DMS 273 treated with DMSO at 0.1 percent for 48 hours (cell line): ENCODE measurements at places on chromosomes 7 and 10.

DNA sequence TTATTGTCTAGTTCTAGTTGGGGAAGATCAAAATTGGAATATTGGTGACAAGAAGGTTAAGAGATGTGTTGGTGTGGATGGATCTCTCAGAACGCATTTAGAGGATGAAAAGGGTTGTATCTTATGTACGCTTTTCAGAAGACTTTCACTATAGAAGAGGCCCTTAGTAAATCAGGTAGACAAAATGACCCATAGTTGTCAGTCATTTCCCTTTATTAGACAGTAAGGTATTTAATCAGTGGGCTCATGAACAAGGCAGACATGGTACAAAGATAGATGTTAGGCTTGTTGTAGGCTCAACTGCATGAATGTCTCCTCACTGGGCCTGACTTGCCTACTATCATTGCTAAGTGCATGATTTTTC, 359.2 kb downstream of the PHF14 start:
- no peak for DNase-seq

- DNase-seq, result no peak
Measured at GRCh38 chr10:99895867-99896266, 113.4 kb downstream of the ABCC2 start.

DNA sequence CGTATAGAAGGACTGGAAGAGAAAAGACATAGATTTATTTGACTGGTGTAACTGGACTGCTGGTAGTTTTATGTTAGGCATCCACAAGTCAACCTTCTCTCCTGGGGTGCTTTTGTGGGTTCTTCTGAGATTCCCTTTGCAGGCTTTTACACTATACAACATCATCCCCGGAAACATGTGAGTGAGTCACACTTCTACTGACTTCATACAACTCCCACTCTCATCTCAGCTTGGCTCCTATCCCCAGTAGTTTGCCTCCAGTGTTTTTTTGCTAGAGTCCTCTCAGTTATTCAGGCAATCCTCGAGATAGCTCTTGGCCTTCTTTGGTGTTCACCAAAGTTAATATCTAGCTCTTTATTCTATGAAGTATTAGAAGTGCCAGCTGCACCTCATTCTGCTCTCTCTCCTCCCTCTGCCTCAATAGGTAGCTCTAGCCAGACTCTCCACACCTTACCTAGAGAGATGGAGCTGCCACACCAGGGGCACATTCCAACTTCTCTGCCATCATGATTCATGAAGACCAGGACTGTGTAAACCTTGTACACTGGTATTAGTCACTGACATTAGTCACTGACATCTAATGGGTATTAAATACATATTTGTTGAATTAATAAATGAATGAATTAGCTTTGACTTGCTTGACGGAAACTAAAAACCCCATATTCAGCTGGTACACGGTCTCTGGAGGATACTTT, 281.9 kb downstream of the PPP1R3A start:
- DNase-seq, result no peak

- DNase-seq, result no peak
Measured at GRCh38 chr10:34736976-34737771, 77.9 kb downstream of the PARD3 start.

- DNase-seq, result no peak
Measured at GRCh38 chr7:157585113-157585861, 248.5 kb downstream of the DNAJB6 start.

DNA sequence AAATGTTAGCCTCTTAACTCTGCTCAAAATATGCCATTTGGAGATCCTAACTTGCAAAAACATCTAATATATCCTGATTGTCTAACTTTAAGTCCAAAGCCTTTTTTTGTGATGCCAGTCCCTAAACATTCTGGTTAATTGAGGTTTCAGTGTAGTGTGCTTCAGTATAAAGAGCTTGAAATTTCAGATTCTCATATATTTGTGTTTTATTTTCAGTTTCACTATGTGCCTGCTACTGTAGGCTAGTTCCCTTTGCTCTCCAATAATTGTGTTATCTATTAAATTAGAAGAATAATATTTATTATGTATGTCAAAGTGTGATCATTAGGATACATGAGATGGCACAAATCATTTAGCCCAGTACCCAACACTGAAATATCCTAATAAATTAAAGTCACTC, 1361.2 kb downstream of the XPNPEP1 start:
- no peak for DNase-seq

DNA sequence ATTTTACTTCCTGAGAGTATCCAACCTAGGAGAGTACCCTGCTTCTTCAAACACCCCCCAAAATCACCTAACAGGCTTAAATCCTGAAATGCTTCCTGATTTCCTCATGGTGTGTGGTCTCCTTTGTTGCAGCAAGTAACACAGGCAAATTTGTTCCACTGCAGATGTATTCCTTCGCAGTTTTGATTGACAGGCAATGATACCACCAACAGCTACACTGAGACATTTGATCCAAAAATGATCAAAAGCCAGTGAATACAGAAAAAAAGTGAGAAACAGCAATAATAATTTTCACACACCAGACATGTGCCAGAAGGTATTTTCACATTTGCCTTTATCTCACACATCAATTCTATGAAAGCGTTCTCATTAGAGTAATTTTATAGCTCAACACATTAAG, 95.9 kb downstream of the HERPUD2 start:
- no peak for DNase-seq

DNA sequence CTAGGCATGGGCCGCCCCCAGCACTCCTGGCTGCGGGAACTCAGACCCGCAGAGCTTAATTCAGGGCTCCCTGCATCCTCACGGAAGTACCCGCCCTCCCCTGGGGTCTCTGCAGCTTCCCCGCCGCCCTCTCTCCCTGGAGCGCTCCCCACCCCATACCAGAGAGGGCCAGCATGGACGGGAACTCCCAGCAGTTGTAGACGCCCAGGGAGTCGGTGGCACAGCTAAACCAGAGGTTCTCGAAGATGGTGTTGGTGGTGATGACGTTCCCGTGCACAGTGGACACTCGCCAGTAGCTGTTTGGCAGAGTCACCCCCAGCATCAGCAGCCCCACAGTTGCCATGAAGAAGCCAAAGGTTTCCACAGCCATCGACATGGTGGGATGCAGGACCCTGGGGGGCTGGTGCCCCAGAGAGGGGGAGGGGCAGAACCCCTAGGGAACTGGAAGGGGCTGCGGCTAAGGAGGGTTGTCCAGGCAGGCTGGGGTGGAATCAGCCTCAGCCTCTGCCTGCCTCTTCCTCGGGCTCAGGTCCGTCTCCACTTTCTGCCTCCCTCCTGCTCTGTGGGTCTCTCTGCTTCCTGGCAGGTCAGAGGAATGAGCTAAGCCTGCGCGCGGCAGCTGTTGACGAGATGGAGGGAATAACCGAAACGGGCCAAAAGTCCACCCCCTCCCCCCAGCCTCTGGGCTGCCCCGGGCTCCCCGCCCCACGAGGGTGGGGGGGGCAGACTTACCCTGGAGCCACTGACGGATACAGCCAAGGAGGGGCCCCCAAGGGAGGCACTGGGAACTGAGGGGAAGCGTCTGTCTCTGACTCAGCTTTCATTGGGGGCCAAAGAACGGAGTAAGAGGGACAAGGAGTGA, at the start of gene CLDN15:
Gene CLDN15, minus strand, starts transcription at position 597 of the 862 bp plus-strand sequence. Its CDS starts 221 bp downstream, at position 376.
- no peak for DNase-seq

- DNase-seq, result no peak
Measured at GRCh38 chr7:37211097-37211880, 237.4 kb downstream of the ELMO1 start.

- DNase-seq, result no peak
Measured at GRCh38 chr7:80128918-80129317, 5.7 kb upstream of the GNAI1 start.

DNA sequence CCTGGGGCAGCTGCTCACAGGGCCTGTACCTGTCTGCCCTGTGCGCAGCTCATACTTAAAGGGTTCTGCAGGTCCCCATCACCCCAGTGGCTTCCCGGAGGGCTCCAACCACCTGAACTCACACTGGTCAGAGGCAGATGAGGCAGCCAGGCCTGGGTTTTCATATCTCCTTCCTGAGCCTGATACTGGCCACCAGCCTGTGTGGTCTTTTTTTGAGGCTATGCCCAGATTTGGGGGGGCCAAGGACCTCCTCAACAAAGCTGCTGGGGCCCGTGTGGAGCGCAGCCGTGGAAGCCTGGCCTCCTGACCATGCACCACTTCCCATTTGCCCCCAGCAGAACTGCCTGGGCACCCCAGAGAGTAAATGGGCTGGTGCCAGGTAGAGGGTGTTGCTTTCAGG, 25.7 kb downstream of the PNLIPRP2 start:
- DNase-seq, result no peak

DNA sequence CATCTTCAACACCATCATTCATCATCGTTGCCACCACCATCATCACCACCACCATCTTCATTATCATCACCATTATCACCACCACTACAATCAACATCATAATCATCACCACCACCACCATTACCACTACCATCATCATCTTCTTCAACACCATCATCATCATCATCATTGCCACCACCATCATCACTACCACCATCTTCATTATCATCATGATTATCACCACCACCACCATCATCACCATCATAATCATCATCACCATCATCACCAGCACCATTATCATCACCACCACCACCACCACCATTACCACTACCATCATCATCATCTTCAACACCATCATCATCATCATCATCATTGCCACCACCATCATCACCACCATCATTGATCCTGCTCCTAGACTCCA, 112.7 kb downstream of the OAT start:
- no peak for DNase-seq

DNA sequence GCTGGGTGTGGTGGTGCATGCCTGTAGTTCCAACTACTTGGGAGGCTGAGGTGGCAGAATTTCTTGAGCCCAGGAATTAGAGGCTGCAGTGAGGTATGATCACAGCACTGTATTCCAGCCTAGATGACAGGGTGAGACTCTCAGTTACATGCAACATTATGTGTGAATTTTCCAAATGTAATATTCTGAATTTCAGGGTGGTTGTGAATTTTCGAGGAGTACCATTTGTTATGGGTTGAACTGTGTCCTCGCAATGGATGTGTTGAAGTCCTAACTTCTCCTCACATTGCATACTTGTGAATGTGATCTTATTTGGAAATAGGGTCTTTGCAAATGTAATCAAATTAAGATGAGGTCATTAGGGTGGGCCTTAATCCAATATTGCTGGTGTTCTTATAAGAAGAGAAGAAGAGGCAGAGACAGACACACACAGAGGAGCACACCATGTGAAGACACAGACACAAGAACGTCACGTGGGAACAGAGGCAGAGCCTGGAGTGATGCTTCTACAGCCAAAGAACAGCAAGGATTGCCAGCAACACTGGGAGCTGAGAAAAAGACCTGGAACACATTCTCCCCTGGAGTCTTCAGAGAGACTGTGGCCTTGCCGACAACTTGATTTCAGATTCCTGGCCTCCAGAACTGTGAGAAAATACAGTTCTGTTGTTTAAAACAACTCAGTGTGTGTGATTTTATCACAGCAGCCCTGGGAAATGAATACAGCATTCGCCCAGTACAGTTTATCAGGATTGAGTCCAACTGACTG, 91.9 kb downstream of the ZNF783 start:
- no peak for DNase-seq

DNA sequence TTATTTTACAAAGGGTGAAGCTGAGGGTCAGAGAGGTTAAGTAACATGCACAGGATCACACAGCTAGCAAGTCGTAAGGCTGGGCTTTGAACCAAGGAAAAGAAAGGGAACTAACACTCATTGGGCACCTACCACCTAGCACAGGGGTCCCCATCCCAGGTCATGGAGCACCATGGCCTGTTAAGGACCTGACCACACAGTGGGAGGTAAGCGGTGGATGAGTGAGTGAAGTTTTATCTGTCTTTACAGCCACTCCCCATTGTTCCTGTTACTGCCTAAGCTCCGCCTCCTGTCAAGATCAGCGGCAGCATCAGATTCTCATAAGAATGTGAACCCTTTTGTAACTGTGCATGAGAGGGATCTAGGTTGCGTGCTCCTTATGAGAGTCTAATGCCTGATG, 222.8 kb downstream of the RAB11FIP2 start:
- DNase-seq, result no peak

- DNase-seq, result no peak
Measured at GRCh38 chr7:129375141-129375938, 58.9 kb upstream of the STRIP2 start.

DNA sequence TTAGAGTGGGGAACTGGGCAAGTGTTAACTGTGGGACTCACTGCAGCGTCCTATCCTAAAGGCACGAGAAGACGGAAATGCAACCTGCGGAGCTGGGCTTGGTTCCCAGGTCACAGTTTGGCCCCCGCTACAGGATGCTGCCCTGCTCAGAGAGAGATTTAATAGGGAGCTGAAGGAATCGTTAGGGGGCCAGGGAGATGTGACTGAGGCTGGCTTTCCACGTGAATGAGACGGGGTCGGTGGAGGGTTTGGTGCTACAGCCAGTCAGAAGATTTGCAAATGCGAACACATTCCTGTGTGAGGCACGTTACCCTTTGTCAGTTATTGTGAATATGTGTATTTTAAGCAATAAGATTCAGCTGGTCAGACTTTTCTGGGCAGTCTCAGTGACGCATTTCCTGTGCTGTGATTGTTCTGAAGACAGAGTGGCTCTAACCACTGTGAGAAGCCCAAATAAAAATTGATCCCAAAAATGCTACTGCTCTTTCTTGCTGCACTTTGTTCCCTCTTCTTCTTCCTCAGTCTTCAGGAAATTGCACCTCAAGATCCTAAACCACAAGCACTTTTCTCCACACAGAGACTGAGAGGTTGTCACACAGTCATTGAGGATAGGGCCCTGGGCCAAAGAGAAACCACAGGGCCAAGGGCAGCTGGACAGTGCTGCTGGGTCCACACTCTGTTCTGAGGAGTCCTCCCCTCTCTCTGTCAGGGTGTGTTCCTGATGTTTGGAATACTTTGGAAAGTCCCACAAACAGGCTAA, 21.2 kb downstream of the CYP17A1 start:
- DNase-seq, result no peak

- no peak for DNase-seq
Measured at GRCh38 chr10:114012650-114013049, 31.0 kb upstream of the ADRB1 start.

DNA sequence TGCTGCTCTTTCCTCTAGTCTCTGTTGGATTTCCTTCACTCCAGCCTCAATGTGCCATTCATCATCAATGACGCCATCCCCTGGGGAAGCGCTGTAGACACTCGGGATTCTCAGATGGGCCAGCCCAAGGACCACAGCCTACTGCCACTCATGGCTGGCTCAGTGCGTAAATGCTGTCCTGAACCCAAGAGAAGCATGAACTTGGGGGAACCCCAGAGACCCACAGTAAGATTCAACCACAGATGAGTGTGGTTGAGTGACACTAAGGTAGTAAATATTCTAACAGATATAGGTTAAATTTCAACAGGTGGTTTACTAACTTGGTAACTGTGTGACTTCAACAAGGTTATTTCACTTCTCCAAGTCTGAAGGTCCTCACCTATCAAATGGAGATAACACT, 304.1 kb downstream of the GRM8 start:
- no peak for DNase-seq

GRCh38 chr7:140016540-140016939, 46.2 kb downstream of the PARP12 start:
- no peak for DNase-seq
